ENCODE measurements at places on chromosomes 3 and 15.

GRCh38 chr3:70072180-70072579 is 72.6 kb downstream of the SAMMSON start:
- no peak for DNase-seq

DNA sequence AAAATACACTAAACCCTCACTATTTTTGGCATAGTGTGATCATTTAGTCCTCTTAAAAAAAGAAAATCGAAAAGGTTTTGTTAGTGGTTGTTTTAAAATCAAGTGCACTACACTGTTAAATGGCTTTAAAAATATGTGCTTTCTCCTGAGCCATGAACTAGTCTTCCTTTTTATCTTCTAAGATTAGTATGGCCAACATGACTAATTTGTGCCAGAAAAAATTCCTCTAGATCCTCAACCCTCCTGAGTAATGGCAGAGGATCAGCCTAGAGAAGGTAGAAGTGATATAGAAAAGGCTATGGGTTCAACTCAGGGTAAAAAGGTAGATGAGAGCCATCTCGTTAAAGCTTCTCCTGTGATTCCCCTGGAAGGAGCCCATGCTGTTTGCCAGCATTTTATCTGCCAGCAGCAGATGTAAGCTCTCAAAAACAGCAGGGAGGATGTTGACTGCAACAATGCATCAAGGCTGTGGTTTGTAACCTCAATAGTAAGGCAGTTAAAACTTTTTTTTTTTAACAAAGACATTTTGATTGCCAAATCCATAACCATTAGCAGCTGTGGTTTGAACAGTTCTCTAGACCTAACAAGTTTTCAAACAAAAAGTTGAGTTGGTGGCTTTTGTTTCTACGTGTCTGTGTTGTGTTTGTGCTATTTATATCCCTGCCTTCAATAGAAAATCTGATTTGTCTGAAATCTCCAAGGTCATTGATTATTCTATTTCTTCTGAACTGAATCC is 30.2 kb upstream of the ZNF609 start:
- DNase-seq = peak; percentile 83

GRCh38 chr3:162019817-162020216 is 523.2 kb downstream of the OTOL1 start:
- no peak for DNase-seq

DNA sequence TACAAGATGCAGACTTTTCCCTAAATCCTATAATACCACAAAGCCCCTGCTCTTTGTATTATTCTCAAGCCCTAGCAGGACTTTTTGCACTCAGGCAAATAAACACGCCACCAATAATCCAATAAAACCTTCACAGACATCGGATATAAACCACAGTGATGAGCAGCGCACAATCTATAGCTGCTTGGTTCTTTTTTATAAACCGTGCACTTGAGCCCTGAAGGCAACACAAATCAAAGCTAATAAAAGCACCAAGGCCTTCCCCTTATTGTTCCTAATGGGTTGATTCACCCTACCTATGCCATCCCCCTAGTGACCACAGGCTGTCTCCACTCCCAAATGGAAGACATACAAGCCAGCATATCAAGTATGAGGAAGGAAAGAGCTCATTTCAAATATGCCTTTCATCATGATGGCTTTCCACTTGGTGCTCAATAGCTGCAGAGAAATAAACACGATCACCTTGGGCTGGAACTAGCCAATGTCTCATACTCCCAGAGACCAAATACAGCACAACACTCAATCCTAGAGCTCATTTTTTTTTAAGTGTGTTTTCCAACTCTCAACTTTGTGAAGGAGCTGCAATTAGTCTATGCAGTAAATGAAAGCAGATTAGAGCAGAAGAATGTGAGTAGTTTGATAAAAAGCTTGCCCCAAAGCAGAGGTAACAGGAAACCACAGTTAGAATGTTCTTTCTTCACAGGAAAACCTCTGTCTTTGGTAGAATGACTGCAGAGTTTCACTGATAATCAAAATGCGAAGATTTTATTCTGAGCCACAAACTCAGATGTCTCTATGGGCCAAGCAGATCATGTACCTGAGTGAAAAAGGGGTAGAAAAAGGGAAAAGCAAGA is 573.9 kb downstream of the AGBL1 start:
- no peak for DNase-seq

DNA sequence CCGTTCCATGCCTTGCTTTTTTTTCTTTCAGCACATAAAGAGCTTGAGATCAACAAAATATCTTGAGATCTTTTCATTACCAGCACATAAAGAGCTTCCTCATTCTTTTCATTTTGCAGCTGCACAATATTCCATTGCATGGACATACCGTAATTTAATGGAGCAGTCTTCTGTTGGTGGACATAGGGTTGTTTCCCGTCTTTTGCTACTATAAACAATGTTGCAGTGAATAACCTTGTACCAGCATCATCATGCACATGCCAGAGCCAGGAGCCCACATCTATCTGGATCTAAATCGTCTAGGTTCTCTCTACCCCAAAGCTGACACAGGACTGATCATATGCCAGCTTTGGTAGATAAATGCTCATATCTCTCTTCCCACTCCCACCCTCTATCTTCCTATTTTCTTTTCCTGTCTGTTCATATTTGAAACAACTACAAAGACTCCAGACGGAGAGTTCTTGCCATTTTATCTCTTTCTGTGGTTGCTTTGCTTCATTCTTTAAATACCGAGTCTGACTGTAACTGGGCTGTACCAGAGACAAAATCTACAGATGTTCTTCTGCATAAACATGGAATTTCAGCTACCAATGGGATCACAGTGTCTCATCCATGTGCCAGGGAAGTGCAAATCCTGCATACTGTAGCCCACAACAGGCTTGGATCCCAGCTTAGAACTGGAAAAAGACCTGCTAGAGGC is 47.1 kb upstream of the AKAP13 start:
- DNase-seq = no peak

GRCh38 chr3:196016485-196016884 is 65.4 kb downstream of the TFRC start:
- peak; percentile 7 for DNase-seq

GRCh38 chr15:49530092-49530491 is 90.5 kb downstream of the FAM227B start:
- DNase-seq = no peak

GRCh38 chr3:167209011-167209410 is 171.1 kb downstream of the ZBBX start:
- no peak for DNase-seq
